ENCODE measurements at places on chromosomes 16 and 17.

DNA sequence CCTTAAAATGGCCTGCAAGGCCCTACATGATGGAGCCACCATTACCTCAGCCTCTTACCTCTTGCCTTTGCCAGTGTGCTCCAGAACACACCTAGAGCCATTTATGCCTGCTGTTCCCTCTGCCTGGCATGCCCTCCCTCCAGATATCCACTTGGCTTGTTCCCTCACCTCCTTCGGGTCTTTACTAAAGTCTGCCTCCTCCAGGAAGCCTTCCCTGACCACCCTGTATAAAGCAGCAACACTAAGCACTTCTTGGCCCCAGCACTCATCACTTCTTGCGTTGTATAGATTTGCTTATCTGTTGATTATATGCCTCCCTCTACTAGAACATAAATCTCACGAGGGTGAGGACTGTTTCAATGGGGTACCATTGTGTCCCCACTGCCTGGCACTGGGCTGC, 25.3 kb downstream of the ANKRD40 start:
- DNase-seq: no peak

GRCh38 chr17:66240013-66240412, 10.8 kb upstream of the APOH start:
- no peak for DNase-seq

DNA sequence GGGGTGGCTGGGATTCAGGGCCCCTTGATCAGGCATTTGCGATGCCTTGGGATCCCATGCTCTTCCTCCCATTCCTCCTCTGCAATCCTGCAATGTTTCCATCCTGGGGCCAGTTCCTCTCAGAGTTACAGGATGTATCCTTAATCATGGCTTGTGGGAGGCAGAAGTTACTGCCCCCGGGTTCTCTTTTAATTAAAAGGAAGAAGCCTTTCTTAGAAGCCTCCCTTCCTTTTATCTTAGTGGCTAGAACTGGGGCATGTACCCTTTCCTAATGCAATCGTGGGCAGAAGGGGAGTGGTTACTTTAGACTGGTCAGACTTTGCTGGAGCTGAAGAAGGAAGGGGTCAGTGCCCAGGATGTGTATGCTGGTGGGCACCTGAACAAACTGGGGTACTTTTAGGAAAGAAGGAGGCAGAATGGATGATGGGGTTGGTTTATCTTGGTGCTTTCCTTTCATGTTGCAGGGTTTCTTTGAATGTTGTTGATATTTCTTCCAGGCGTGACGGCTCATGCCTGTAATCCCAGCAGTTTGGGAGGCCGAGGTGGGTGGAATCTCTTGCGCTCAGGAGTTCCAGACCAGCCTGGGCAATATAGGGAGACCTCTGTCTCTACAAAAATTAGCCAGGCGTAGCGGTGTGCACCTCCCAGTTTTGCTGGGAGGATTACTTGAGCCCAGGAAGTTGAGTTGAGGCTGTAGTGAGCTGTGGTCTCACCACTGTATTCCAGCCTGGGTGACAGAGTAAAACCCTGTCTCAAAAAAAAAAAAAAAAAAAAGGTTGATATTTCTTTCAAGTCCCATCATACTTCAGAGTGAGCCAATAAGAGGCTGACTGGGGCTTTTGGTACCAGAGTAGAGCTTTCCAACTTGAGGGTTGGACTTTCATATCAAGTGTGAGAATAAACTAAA, 13.2 kb upstream of the SPN start:
- DNase-seq: no peak

DNA sequence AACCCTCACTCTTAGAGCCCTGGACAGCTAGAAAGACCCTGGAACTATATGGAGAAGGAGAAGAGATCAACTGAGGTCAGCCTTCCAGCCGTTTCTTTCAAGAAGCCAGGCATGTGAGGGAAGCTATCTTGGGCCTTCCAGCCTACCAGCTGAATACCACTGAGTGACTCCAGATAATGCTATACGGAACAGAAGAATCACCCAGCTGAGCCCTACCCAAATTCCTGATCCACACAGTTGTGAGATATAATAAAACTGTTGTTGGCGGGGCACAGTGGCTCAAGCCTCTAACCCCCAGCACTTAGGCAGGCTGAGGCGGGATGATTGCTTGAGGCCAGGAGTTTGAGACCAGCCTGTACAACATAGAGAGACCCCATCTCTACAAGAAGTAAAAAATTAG, 26.2 kb upstream of the MYH10 start:
- DNase-seq: no peak

- no peak for DNase-seq
Measured at GRCh38 chr17:57708410-57708809, 36.7 kb downstream of the CCDC182 start.

DNA sequence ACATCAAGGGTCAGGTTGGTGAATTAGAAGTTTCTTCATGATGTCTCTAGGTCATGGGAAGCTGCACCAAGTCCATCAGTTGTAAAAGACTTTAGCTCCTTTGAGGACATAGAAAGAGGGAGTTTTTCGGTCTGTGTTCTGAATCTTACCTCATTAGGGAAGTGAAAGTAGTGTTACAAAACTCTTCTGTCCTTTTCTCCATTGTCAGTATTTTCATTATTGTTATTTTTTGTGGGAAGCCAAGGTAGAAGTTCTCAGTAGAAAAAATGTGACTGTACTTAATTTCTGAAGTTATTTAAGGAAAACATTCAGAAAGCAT, 24.2 kb downstream of the MAP3K3 start:
- no peak for DNase-seq

DNA sequence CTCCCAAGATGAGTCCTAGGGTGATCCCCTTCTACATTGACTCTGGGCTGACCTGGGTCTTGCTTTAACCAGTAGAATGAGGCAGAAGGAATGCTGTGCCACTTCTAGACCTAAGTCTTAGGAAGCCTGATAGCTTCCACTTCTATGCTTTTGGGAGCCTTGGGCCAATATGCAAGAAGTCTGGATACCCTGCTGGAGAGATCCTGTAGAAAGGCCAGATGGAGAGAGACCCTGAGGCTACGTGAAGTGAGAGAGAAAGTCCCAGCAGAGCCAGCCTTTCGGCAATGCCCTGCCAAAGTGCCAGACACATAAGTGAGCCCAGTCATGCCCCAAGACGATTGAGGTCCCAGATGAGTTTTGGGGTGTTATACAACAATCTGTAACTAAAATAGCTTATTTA, 1.7 kb downstream of the KRT222 start:
- no peak for DNase-seq

GRCh38 chr17:39651923-39652586, 13.1 kb upstream of the TCAP start:
- no peak for DNase-seq

GRCh38 chr16:71501547-71501946, 12.4 kb upstream of the ZNF19 start:
- no peak for DNase-seq

- DNase-seq: no peak
Measured at GRCh38 chr17:4753392-4753791, 13.7 kb upstream of the CXCL16 start.

DNA sequence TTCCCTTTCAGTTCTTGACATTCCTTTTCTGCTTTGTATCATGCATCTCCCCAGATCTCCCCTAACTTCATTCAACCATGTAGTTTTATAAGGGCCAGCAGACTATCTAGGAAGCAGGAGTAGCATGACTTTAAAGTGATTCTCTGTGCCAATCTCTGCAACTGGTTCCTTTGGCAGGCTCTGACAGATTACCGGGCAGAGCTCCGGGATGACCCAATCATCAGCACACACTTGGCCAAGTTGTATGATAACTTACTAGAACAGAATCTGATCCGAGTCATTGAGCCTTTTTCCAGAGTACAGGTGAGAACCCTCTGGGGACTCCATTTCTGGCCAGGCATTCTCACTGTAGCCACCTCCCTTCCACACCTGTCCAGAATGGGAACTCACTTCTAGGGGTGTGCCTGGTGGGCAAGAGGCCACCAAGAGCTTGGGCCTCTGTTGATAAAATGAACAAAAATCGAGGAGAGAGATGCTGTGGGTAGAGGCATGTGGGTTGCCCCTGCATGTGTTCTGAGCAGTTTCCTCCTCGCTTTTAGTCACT, 7.6 kb upstream of the CDK5R1 start:
- no peak for DNase-seq

DNA sequence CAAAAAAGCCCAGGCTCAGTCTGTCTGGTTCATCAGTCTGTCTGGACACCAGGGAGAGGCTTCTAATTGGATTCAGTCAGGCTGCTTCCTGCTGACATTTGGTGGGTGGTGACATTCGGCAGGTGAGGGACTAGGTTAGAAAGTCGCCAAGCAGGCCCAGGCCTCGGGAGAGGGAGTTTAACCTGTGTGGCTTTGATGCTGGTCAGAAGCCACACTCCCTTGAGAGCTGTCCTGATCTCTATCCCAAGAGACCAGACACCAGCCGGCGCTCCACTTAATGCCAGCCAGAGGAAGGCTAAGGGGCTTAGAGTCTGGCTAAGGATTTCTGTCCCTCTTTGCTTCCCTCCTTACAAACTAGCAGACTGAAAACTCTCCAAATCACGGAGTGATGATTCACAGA, 135.0 kb downstream of the GSG1L start:
- no peak for DNase-seq

DNA sequence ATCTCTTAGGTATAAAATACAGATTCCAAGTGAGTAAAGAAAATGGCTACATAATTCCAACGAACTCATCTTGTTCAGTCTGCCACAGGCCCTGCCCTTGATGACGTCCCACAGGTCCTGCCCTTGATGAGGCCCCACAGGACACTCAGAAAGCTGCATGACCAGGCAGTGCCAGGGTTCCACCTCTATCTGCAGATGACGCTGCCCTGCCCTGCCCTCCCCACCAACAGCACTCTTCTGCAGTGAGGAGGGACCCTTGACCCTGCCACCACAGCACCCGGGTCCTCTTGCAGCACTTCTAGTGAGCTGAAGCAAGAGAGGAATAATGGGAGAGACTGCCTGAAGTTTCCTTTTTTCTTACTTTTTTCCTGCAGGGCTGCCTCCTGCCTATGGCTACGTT, 118.4 kb downstream of the VPS53 start:
- no peak for DNase-seq

GRCh38 chr17:55632893-55633292, 89.8 kb downstream of the TMEM100 start:
- DNase-seq: no peak

- no peak for DNase-seq
Measured at GRCh38 chr16:46830417-46830901, 521 bp downstream of the C16orf87 start.

DNA sequence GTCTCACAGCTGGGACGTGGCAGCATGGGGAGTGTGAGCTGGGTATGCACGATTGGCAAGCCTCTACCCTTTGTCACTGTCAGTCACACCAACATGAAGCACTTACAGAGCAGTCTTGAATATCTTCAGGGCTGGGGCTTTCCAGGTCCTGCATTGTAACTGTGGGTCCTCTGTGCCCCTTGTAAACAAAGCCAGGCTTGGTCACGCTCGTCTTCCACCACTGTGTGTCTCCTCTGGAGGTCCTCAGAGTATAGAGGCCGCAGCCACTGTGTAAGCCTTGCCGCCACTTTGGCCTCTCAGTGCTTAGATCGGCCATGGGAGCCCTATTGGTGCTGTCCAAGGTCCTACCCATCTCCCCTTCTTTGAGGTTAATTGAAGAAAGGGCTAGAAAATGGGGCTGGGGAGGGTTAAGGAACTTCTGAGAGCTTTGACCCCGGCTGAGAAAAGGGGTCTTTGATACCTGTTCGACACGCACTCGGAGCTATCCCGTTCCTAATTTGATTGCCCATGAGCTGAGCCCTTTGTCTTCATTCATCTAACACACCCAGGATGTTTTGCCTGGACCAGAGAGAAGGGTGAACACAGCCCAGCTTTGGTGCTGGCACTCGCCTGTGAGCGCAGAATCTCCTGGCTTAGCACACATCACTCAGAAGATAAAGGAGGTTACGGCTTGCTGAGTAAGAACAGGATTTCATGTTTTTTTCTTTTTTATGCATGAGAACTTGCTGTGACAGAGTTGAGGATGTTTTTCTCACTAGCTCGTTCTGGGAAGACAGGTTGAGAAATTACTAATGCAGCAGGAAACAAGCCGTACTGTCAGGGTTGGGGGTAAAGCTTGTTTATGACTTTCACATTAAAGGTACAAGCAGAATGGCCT, 267.9 kb downstream of the CPPED1 start:
- no peak for DNase-seq

DNA sequence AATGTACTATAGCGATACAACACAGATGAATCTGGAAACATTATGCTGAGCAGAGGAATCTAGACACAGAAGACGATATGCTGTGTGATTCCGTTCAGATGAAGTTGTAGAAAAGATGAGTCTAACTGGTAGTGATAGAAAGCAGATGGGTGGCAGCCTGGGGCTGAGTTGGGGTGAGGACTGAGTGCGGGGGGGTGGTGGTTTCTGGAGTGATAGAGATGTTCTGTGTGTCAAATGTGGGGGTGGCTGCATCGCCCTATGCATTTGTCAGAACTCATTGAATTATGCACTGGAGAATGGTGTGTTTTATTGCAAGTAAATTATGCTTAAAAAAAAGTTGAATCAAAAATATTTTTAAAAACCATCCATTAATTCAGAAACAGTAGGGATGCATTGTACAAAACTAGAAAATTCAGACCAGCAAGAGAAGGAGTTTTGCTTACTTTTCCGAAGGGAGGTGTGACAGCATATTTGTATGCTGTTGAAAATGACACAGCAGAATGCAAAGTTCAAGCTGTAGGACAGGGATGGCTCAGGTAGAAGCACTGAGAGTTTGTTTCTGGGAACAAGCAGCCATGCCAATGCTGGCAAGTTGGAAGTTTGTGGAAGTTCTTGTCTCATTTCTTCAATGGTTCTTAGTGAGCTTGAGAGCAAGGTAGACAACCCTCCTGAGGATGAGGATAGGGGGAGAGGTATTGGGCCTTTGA, 13.0 kb upstream of the DRG2 start:
- DNase-seq: no peak

DNA sequence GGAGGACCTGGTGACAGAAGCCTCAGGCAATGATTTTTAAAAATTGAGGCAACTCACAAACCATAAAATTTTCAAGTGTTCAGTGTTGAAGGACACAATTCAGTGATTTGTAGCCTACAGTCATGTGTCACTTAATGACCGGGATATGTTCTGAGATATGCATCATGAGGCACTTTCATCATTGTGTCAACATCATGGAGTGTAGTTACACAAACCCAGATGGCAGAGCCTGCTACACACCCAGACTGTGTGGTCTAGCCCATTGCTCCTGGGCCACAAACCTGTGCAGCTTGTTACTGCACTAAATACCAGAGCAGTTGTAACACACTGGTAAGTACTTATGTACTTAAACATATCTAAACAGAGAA, 1.6 kb downstream of the PRSS41 start:
- no peak for DNase-seq

DNA sequence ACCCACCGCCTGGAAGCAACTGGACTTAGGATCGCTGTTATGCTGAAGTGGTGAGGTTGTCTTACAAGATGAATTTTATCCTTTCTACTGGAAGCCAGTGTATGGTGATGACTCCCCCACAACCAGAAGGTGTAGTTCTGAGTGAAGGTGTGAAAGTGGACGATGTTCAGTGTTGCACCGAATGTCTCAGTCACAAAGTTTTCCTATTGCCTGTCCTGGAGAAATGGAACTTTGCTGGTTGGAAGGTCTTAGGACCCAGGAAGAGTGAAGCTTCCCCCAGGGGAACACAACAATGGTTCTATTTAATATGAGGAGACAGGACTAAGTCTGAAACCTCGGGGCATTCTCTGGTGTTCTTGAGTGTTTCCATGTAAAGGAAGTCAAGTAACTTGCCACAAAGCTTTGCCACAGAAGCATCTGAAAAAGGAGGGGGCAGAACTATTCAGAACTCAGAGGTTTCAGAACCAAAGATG, 44.2 kb downstream of the USP22 start:
- DNase-seq: no peak
